ENCODE measurements at places on chromosomes 3 and 15.

- no peak for DNase-seq
These were observed 23.3 kb downstream of the LRRC2 start for GRCh38 chr3:46542801-46543201.

DNA sequence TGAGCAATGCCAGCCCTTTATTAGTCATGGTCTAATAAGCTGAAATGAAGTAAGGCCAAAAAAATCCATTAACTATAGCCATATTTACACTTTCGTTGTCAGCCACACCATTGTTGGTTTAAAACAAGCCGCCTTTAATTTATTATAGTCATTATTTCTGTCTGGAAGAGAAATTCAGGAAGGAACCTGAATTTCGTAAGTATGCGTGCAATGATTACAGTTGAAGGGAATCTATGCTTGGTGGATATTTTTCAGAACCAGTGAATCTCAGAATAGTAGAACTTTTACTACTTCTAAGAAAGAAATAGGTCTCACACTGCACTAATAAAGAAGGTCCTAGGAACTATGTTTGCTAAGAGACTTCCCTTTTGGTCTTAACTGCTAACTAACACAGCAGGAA, 59.1 kb downstream of the FAM43A start:
- DNase-seq, result no peak

- DNase-seq, result no peak
These were observed 102.9 kb downstream of the HERC2 start for GRCh38 chr15:28219116-28219515.

DNA sequence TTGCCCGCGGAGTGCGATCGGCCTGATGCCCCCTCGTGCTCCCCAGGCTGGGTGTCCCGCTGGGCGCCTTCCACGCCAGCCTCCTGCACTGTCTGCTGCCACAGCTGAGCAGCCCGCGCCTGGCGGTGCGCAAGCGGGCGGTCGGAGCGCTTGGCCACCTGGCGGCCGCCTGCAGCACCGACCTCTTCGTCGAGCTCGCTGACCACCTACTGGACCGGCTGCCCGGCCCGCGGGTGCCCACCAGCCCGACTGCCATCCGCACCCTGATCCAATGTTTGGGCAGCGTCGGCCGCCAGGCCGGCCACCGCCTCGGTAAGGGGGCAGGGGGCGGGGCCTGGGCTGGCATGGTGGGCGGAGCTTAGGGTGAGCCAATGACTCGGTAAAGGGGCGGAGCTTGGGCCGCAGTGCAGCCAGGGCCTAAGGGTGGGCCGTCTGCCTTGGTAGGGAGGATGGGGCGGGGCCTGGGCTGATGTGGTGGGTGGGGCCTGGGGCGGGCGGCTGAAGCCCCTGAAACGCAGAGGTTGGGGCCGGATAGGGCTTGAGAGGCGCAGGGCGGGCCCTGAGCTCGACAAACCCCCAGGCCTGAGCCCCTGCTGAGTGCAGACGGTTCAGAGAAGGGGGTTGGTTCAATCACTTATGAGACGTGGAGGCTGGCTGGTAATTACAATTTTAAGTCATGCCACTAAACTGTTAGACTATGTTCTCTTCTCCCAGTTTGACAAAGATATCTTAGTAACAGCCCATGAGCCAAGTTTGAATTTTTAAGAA, 13.7 kb downstream of the CAND2 start:
- peak; percentile 94 for DNase-seq

DNA sequence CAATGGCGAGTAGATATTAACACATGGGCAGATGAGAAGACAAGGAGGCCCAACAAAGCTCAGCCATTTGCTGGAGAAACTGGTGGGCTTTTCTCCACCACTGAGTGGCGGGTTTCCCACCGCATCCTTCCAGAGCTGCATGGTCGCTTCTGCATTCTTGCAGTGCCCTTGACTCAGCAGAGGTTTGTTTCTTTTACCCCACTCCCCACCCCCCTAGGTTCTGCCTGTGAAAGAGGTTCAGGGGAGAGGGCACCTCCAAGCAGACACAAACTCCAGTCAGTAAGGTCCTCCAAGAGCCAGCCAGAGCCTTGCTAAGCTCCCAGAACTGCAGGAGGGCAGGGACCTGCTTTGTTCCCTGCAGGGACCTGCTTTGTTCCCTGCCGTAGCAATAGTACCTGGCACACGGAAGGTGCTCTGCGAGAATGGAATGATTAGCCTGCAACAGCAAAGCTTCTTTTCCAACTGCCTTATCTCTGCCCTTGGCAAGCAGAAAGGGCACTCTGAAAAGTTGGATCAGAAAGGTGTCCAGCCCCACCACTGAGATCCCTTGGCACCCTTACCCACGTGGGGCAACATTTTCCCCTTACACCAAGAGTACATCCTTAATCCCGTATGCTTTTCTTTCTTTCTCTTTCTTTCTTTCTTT, 1.4 kb downstream of the PAQR5 start:
- peak; percentile 43 for DNase-seq

DNA sequence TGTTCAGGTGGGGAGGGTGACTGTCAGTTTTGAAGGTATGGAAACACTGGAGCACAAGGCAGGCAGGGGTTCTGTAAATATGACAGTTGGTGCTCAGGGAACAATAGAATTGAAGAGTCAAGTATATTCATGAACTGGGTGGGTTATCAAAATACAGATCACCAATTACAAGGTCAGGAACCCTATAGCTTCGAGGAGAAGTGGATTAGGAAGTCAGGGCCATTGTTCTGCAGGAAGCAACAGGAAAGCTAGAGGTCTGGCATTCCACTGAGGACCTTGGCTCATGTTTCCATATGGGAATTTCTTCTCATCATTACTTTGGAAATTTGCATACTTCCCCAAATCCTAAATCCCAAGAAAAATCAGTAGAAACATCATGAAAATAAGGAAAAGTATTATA, 125.9 kb downstream of the MYRIP start:
- DNase-seq, result no peak

GRCh38 chr3:37997342-37997741, 6.8 kb downstream of the VILL start:
- peak; percentile 17 for DNase-seq

- DNase-seq, result no peak
These were observed 13.2 kb downstream of the USP13 start for GRCh38 chr3:179666030-179666429.

All from pancreas (tissue), 10 donors.